Tongue (tissue), 3 donors: ENCODE measurements at places on chromosomes 1 and 21. TPM values are rescaled to one million over a fixed set of nuclear protein-coding genes. Genes with fewer than 3 reads are reported as not detected.

Gene SRM
- total RNA-seq: 25.7 TPM

Gene KMO
- 0.10 TPM for total RNA-seq

Gene SLC44A5
- 0.82 TPM for total RNA-seq

Gene S100A1
- 13.4 TPM for total RNA-seq

Gene LRRC38
- 14.0 TPM for total RNA-seq

Gene EFNA3
- 0.92 TPM for total RNA-seq

Gene SH2D5
- total RNA-seq: not detected

Gene CD101
- total RNA-seq: 3.0 TPM

Gene ZNF697
- total RNA-seq: 15.0 TPM

Gene KCND3
- 2.6 TPM for total RNA-seq

Gene STIL
- 8.8 TPM for total RNA-seq

Gene SPRR2B
- not detected for total RNA-seq

Gene GPR37L1
- 0.41 TPM for total RNA-seq

Gene MYOM3
- 440 TPM for total RNA-seq

Gene SHE
- total RNA-seq: 10.7 TPM

Gene TMCC2
- total RNA-seq: 14.1 TPM

Gene FALEC
- not detected for total RNA-seq

Gene KRTAP12-2
- total RNA-seq: not detected

Gene PIAS3
- 19.0 TPM for total RNA-seq

Gene NCF2
- total RNA-seq: 9.2 TPM

Gene AGTRAP
- 24.0 TPM for total RNA-seq

Gene WNT3A
- total RNA-seq: 1.6 TPM

Gene CELA3A
- total RNA-seq: not detected

Gene ESPN
- 3.8 TPM for total RNA-seq

Gene DFFB
- total RNA-seq: 7.8 TPM

Gene C1QC
- 20.5 TPM for total RNA-seq

Gene SLC9C2
- not detected for total RNA-seq

Gene CD1E
- not detected for total RNA-seq

Gene TCP10L
- total RNA-seq: 1.4 TPM

Gene DMRTA2
- not detected for total RNA-seq

Gene ELAVL4
- 0.41 TPM for total RNA-seq

Gene PROK1
- not detected for total RNA-seq

Gene PRDM15
- total RNA-seq: 7.0 TPM

Gene TAS1R2
- not detected for total RNA-seq

Gene FCGR3A
- 3.4 TPM for total RNA-seq

Gene CTSS
- total RNA-seq: 17.6 TPM

Gene PHACTR4
- 15.1 TPM for total RNA-seq

Gene F13B
- not detected for total RNA-seq

Gene MPL
- not detected for total RNA-seq

Gene FGR
- 6.6 TPM for total RNA-seq

Gene GNG4
- total RNA-seq: 0.51 TPM

Gene MARK1
- total RNA-seq: 9.3 TPM

Gene AMY1C
- 0.21 TPM for total RNA-seq

Gene PDPN
- 10.5 TPM for total RNA-seq

Gene TMEM54
- 14.9 TPM for total RNA-seq

Gene NMNAT2
- 0.72 TPM for total RNA-seq

Gene TNFSF18
- total RNA-seq: not detected

Gene SYNC
- 71.8 TPM for total RNA-seq

Gene ITGB2
- total RNA-seq: 17.3 TPM

Gene CAPN8
- 0.62 TPM for total RNA-seq

Gene RNU1-2
- under 0.01 TPM for total RNA-seq

Gene S100A14
- 40.9 TPM for total RNA-seq

Gene BGLAP
- 1.0 TPM for total RNA-seq

Gene PLD5
- total RNA-seq: 0.21 TPM

Gene SERTAD4
- 7.0 TPM for total RNA-seq

Gene FH
- total RNA-seq: 95.8 TPM

Gene LCE1E
- not detected for total RNA-seq

Gene LYPD8
- total RNA-seq: not detected
